Upper lobe of left lung (tissue), 6 donors: ENCODE measurements at places on chromosomes 13 and 19. TPM values are rescaled to one million over a fixed set of nuclear protein-coding genes. Genes with fewer than 3 reads are reported as not detected.

DNA sequence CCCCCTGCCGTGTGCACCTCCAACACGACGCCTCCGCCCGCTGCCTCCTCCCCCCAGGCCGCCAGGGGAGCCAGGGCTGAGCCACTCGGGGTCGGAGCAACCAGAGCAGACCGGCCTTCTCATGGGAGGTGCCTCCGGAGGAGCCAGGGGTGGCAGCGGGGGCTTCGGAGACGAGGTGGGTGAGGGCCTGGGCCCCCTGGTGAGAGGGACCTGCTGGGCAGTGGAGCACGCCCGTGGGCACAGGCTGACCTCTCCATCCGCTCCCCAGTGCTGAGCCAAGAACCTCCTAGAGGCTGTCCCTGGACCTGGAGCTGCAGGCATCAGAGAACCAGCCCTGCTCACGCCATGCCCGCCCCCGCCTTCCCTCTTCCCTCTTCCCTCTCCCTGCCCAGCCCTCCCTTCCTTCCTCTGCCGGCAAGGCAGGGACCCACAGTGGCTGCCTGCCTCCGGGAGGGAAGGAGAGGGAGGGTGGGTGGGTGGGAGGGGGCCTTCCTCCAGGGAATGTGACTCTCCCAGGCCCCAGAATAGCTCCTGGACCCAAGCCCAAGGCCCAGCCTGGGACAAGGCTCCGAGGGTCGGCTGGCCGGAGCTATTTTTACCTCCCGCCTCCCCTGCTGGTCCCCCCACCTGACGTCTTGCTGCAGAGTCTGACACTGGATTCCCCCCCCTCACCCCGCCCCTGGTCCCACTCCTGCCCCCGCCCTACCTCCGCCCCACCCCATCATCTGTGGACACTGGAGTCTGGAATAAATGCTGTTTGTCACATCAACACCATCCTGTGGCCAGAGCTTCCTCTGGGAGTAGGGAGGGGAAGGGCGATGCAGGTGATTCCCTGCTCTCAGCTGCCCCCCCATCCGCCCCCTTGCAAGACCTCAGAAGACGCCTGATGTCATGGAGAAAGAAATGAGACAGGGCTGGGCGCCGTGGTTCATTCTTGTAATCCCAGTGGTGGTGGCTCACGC is 12.0 kb downstream of the BCAM start:
- H3K27me3 ChIP-seq: no peaks in the 10 kb centered on the region
- H3K4me3 ChIP-seq: no peak overlapping the region
- H3K4me1 ChIP-seq: peaks cover 4% of the 10 kb centered on the region

DNA sequence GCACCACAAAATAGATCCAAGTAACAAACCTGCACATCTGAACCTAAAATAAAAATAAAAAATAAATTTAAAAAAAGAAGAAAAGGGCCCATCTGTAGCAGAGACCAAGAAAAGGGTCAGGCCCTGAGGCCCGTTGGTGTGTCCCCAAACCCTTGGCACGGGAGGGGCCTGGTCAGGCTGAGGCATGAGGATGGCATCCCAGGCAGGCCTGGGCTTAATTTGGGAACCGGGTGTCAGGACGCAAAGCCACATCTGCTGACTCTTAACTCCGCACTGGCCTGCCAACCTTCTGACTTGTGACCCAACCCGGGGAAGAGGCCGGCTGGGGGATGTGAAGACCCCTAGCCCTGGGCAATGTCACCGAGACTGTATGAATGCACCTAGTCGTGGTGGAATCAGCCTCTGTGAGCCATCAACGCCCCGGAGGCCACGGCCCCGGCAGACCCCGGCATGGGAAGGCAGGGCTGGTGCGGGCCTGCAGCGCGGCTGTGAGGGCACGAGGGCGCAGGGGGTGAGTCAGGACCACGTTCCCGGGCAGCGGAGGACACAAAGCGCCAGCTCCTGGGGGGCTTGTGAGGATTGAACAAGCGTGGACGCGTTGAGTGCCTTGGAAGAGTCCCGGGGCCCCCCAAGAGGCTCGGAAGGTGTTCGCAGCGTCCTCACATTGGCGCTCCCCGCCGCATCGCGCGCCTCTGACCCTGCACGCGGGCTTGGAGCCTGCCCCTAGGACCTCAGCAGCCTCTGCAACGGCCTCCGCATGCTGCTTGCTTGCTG is 38.2 kb downstream of the ATP12A start:
- no peak overlapping the region for H3K4me3 ChIP-seq
- H3K4me1 ChIP-seq: no peaks in the 10 kb centered on the region
- H3K36me3 ChIP-seq: no peaks in the 10 kb centered on the region
- H3K27me3 ChIP-seq: no peaks in the 10 kb centered on the region

- H3K4me3 ChIP-seq: no peak overlapping the region
- no peak overlapping the region for H3K27ac ChIP-seq
- no peak for DNase-seq
These were observed 17.5 kb downstream of the PEPD start for GRCh38 chr19:33504058-33504444.

- peak overlapping the region; percentile 43 for H3K27ac ChIP-seq
- no peak overlapping the region for H3K4me3 ChIP-seq
- no peaks in the 10 kb centered on the region for H3K27me3 ChIP-seq
- no peak for DNase-seq
- no peaks in the 10 kb centered on the region for H3K36me3 ChIP-seq
- peaks cover 26% of the 10 kb centered on the region for H3K4me1 ChIP-seq
These were observed 175.4 kb upstream of the RFC3 start for GRCh38 chr13:33642374-33643065.

- peaks cover 13% of the 10 kb centered on the region for H3K4me1 ChIP-seq
- H3K36me3 ChIP-seq: no peaks in the 10 kb centered on the region
- H3K27ac ChIP-seq: no peak overlapping the region
- no peak for DNase-seq
- H3K4me3 ChIP-seq: no peak overlapping the region
- no peaks in the 10 kb centered on the region for H3K27me3 ChIP-seq
These were observed 5.3 kb downstream of the MLNR start for GRCh38 chr13:49225223-49226042.

DNA sequence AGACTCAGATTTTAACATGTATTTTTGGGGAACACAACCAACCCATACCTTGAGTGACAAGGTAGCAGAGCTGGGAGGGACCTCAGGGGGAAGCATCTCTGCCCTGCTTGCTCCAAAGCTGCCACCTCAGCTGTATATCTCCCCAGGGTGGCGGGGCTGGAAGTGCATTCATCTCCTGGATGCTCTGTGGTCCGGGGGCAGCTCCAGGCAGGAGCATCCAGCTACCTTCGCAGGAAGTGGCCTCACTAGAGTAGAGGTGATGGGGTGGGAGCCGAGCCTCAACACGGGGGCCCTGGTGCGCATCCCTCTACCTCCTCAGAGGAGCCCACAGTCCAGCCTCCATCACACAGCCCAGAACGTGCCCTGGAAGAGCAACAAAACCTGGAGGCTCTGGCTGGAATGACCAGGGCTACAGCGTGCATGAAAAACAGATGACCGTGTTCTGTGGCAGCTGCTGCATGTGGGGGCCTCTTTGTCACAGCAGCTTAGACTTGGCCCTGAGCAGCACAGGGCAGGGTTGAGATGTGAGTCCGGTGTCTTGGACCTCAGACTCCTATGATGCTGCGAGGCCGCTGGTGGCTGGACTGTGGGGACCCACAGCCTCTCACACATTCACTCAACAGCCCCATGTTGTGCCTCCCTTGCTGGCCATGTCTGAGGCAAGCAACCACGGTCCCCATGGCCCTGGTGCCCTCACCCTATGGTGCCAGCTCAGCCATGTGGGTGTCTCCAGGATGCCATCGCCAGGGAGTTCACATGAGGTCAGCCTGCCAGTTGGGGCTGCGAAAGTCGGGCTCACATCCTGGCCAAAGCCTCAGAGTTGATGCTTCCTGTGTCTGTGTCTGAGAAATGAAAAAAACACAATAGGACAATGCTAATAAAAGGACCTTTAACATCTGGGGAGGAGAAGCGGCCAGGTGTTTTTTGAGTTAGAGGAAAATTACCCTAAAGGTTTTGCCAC is 17.1 kb upstream of the GAS6 start:
- H3K4me1 ChIP-seq: peaks cover 40% of the 10 kb centered on the region
- H3K36me3 ChIP-seq: no peaks in the 10 kb centered on the region
- H3K27ac ChIP-seq: peak overlapping the region; percentile 78
- no peak for DNase-seq
- H3K27me3 ChIP-seq: no peaks in the 10 kb centered on the region

GRCh38 chr19:45250832-45251451 is at the start of gene MARK4:
MARK4 (plus strand) TSS chr19:45251271; CDS start chr19:45251589, 318 bp downstream.
- no peaks in the 10 kb centered on the region for H3K36me3 ChIP-seq
- peak within 1 kb of the TSS; percentile 89 for H3K27ac ChIP-seq
- peak; percentile 37 for DNase-seq
- peaks cover 42% of the 10 kb centered on the region for H3K4me1 ChIP-seq
- no peaks in the 10 kb centered on the region for H3K27me3 ChIP-seq

DNA sequence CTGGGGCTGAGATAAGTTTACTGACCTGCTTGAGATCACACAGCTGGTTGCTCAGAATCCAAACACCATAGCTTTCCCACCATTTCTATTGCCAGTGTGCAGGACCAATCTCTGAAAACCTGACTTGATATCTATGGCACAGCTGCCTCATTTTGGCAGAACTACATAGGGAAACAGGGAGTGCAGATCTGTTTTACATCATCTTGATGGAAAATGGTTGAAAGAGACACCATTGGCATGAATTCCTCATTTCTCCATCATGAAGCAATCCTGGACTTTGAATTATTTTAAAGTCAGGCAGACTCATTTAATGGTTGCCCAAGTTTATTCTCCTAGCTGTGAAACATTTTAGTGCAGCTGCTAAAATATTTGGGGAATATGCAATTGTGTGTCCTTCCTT is 1628.2 kb upstream of the SLC10A2 start:
- no peak for DNase-seq
- no peak overlapping the region for H3K27ac ChIP-seq
- no peaks in the 10 kb centered on the region for H3K4me1 ChIP-seq
- no peak overlapping the region for H3K4me3 ChIP-seq
- H3K27me3 ChIP-seq: no peaks in the 10 kb centered on the region

GRCh38 chr19:2278459-2279158 is 3.4 kb downstream of the PEAK3 start:
- no peaks in the 10 kb centered on the region for H3K36me3 ChIP-seq
- no peak overlapping the region for H3K27ac ChIP-seq
- H3K4me1 ChIP-seq: peaks cover 34% of the 10 kb centered on the region
- H3K27me3 ChIP-seq: no peaks in the 10 kb centered on the region
- H3K4me3 ChIP-seq: no peak overlapping the region
- no peak for DNase-seq

- no peak for DNase-seq
- H3K27me3 ChIP-seq: no peaks in the 10 kb centered on the region
- H3K36me3 ChIP-seq: no peaks in the 10 kb centered on the region
- H3K4me3 ChIP-seq: no peak overlapping the region
- H3K27ac ChIP-seq: no peak overlapping the region
These were observed 23.2 kb downstream of the PDS5B start for GRCh38 chr13:32609428-32609827.

GRCh38 chr19:53532362-53532761 is 5.6 kb upstream of the ZNF331 start:
- no peaks in the 10 kb centered on the region for H3K27me3 ChIP-seq
- H3K27ac ChIP-seq: no peak overlapping the region
- no peak for DNase-seq

GRCh38 chr19:48543121-48543710 is 8.8 kb upstream of the SULT2B1 start:
- DNase-seq: no peak
- H3K4me1 ChIP-seq: no peaks in the 10 kb centered on the region
- no peak overlapping the region for H3K4me3 ChIP-seq
- no peaks in the 10 kb centered on the region for H3K36me3 ChIP-seq
- H3K27me3 ChIP-seq: no peaks in the 10 kb centered on the region
- no peak overlapping the region for H3K27ac ChIP-seq

DNA sequence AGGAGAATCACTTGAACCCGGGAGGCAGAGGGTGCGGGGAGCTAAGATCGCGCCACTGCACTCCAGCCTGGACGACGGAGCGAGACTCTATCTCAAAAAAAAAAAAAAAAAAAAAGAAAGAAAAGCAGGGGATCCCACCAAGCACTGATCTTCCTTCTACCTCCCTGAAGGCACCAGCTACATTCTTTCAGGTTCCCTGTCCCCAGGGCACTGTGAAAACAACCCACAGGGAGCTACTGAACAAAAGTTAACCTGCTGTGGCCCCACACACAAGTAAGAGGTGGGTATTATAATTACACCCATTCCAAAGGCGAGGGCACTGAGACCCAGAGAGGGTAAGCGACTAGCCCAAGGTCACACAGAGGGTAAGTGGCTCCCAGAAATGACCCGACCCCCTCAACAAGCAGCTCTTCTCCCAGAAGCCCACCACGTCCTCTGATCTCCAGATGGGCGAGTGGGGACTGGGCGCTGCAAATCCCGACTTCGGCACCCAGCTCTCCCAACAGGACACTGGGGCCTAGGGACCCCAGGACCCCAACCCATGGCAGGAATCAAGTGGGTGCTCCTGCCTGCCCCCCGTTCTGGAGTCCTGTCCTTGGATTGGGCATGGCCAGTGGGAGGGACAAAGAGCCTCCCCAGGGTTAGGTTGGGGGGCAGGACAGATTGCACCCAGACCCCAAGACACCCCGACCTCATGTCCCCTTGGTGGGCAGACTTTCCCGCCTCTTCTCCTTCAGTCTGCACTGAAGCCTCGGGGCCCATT is 2.4 kb downstream of the LMNB2 start:
- no peaks in the 10 kb centered on the region for H3K36me3 ChIP-seq
- no peak overlapping the region for H3K4me3 ChIP-seq
- no peak for DNase-seq
- H3K27ac ChIP-seq: no peak overlapping the region
- H3K27me3 ChIP-seq: no peaks in the 10 kb centered on the region

DNA sequence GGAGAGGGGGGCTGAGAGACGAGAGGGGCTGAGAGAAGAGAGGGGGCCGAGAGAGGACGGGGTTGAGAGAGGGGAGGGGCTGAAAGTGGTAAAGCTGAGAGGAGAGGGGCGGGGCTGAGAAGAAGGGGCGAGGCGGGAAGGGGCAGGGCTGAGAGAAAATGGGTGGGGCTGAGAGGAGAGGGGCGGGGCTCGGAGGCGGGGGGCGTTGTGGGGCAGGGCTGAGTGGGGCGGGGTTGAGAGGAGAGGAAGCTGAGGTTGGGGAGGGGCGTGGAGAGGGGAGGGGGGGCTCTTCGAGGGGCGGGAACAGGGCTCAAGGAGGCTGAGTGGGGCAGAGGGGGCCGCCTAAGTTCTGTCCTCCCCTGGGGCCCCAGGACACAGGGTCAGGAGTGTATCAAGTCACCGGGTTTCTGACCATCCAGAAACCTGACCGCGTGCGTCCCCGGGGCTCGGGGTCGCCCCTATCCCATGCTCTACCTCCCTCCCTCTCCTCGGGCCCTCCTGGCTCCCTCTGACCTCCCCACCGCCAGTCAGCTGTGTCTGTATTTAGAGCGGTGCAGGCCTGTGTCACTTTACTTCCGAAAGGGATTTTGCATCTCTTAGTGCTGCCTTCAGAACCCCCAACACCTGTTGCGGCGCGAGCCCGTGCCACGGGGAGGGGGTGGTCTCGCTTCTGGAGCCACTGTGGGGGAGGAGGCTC is 38.6 kb upstream of the SEMA6B start:
- no peak overlapping the region for H3K27ac ChIP-seq
- H3K27me3 ChIP-seq: peaks cover 2% of the 10 kb centered on the region
- peak; percentile 59 for DNase-seq
- H3K36me3 ChIP-seq: no peaks in the 10 kb centered on the region
- no peak overlapping the region for H3K4me3 ChIP-seq

Gene BIVM
- total RNA-seq: 17.6 TPM

Gene IL12RB1
- 13.2 TPM for total RNA-seq

Gene KLK2
- total RNA-seq: not detected

Gene CDC42EP5
- 18.2 TPM for total RNA-seq

Gene CEACAM19
- 5.6 TPM for total RNA-seq

Gene EML2
- 70.2 TPM for total RNA-seq

Gene COX7A1
- 24.0 TPM for total RNA-seq

Gene ZSCAN4
- not detected for total RNA-seq

Gene CBARP
- total RNA-seq: 1.8 TPM

Gene KIR2DL1
- not detected for total RNA-seq

Gene LRRC25
- total RNA-seq: 44.1 TPM

Gene SLC25A41
- not detected for total RNA-seq

Gene SLITRK1
- not detected for total RNA-seq

Gene VMAC
- total RNA-seq: 38.8 TPM
